ENCODE measurements at places on chromosomes 6 and 20.

- DNase-seq, result no peak
Measured at GRCh38 chr6:6651335-6651734, 62.8 kb downstream of the LY86 start.

DNA sequence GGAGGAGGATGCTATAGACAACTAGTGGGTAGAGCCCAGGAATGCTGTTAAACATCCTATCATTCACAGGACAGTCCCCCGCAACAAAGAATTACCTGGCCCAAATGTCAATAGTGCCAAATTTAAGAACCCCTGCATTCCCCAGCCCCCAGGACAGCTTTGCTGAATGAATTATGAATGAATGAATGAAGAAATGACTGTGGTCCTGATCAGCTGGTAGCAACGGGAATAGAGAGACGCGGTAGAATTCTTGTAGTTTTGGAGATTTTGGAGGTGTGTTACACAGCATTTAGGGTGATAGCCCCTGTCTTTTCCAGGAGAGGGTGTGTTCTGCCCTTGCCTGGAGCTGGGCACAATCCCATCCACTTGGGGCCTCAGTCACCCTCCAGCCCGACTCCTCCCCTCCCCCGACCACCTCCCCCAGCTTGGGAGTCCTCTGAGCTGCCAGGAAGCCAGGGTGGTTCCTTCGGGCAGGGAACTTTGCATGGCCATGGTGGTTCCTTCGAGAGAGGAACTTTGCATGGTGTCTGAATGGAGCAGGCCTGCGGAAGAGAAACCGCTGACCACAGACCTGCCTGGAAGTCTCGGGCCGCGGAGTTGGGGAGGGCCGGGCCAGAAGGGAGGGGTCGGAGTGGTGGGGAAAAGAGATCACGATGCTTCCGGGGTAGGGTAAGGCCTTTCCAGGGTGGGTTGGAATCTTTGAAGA lies 1.0 kb upstream of the HCK start:
- DNase-seq, result no peak

DNA sequence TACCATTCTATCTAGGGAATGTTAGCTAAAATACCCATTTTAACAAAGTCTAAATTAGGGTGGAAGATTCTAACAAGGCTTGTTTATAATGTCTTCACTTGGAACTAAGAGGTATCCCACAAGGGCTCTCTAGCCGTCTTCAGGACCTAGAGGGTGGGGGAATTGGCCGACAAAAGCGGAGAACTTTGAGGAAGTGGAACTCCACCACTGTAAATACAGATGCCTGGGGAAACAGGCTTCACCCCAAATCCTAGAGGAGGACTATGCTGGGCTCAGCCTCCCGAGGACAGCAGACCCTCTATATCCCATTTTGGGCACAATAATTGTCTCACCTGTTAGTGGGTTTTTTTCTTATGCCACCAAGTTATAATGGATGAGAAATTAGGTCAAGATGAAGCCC lies 58.0 kb upstream of the TFB1M start:
- no peak for DNase-seq

GRCh38 chr6:138885156-138885819 lies 89.4 kb downstream of the ECT2L start:
- DNase-seq, result no peak

DNA sequence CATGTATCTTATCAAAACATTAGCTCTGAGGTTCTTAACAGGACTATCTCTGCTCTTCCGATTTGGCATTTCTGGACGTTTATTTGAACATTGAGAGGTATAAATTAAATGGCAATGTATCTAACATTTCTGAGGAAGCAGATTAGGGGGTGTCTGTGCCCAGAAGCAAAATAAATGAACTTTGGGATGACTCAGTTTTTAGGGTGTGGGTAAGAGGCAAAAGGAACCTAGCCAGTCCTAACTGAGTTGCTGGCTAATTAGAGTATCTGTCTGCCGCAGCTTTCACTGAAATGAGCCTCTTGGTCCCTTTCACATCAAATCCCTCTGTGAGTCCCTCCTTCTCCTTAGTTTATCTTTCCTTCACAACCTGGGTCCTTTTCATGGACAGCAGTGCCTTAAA lies 1.1 kb downstream of the RNF144B start:
- no peak for DNase-seq

GRCh38 chr20:63287697-63288580 lies 5.0 kb upstream of the COL20A1 start:
- no peak for DNase-seq

DNA sequence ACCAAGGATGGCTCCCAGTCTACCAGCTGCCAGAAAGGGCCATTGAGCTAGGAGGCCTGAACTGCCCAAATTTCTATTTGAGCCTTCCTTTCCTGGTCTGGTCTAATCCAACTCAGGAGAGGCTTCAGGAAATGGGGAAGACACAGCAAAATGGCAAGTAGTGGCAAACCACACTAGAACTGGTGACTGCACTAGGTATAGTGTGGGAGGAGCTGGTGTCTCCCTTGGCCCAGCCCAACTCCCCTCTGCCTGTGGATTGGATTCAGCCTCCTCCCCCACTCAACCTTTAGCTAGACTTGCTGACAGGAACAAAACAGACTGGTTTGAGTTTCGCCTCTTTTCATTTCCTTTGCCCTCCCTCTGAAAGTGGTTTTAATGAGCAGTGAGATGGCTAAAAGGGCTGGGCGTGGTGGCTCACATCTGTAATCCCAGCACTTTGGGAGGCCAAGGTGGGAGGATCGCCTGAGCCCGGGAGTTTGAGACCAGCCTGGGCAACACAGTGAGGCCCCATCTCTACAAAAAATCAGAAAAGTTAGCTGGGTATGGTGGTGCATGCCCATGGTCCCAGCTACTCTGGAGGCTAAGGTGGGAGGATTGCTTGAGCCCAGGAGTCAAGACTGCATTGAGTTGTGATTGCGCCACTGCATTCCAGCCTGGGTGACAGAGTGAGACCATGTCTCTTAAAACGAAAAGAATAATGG lies 17.5 kb downstream of the MRPS18A start:
- DNase-seq, result no peak

GRCh38 chr20:22574545-22575086 lies 9.8 kb downstream of the FOXA2 start:
- DNase-seq, result no peak

DNA sequence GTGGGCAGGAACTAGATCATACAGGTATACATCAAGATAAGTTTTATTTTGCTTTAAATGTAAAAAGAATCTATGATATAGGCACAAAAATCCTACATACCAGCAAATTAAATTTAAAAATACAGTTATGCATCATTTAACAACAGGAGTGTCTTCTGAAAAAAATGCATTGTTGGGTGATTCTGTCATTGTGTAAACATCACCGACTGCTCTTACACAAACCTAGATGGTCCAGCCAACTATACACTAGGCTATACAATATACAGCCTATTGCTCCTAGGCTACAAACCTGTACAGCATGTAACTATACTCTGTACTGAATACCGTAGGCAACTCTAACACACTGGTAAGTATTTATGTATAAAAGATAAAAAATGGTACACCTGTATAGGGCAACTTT lies 139.4 kb downstream of the RNGTT start:
- DNase-seq, result no peak

DNA sequence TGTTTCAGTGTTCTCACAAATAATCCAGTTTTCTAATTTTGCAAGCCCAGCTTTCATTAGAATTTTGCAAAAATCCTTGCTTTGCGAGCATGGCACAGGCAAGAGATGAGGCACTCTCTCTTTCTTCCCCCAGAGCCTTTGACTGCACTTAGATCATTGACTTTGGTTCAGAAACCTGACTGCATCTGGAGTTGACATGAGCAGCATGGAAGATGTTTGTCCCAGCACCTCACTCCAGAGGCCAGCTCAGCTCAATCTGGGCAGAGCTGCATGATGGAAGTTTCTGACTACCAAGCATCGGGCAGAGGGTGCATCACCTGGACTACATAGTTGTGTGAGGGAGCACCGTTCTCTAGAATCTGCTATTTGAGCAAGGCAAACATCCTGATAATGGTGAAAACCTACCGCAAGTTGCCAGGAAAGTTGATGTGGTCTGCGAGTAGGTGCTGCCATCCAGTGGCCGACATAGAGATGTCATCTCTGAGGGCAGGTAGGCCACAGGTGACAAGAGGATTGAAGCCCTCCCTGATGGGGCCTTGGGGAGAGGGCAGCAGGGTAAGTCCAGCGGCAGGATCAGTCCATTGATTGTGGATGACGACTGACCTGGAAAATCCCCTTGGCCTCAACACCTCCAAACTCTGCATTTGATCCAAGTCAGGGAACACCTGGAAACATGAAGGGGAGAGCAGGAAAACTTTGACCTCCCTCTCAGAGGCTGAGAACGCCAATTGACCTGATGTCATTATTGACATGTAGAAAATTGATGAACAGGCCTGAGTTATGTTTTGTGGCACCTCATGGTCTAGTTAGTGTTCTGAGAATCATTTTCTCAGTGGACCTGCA lies 3.8 kb upstream of the LPA start:
- no peak for DNase-seq

All from stimulated activated CD8-positive, alpha-beta memory T cell treated with anti-CD3 and anti-CD28 coated beads, Interleukin-7, amount 100 ng/mL, for 1 hour (primary cell).